Astrocyte of the hippocampus (primary cell): ENCODE measurements at places on chromosomes 4 and X.

GRCh38 chr4:78292341-78292740, 235.2 kb downstream of the FRAS1 start:
- no peak for DNase-seq

DNA sequence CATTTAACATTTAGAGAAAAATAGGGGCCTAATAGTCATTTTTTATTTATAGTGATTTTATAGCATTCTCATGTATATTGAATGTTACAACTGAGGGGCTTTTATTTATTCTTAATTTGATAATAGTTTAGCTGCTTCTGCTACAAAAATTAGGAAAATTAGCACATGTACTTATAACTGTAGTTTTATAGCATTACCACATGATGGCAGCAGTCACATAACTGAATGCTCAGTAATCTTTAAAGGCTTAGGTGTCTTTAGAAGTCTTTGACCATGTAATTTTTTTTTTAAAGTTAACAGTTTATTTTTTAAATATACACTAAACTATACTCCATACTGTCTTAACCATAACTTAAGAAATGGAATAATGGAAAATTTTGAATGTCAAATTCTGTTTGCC, 136.6 kb downstream of the STAG2 start:
- DNase-seq, result peak; percentile 38

DNA sequence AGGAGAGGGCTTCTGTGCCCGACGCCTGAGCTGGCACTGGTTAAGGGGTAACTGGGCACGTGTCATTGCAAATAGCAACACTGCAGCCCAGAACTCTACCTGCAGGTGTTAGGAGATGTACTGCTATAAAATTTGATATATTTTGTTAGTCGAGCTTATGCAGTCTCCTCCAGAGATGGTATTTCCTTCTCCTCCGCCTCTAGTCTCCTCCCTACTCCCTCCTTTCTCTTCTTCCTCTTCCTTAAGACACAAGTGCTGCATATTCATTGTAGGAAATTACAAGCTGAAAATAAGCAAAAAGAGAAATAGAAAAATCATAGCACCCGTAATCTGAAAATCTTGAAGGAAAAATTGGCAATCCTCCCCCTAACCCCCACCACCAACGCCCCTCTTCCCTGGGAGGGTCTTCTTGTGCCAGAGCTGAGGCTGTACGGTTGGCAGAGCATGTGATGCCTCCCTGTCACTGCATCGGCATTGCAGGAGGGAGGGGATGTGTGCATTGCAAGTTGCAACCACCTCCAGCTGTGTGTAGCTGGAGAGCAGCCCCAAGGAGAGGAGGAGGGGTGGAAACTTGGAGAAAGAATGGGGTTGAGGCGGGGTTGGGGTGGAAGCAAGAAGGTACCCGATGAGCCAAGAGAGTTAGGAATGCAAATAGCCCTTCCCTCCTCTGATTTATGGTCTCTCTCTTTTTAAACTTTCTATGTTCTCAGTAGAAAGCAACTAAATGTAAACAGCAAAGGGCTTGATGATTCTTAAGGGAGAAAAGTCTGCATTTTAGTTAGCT, 48.3 kb upstream of the MND1 start:
- DNase-seq, result peak; percentile 33

DNA sequence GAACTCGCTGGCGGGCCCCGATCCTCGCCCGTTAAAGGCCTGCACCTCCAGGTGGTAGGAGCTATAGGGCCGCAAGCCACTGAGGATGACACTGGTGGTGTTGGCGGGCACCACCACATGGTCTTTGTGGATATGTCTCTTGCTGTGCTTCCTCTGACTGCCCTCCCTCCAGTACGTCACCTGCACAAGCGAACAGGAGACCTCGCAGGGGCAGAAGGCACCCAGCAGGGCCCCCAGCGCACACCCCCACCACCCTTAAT, 20.7 kb downstream of the L1CAM start:
- DNase-seq, result no peak

DNA sequence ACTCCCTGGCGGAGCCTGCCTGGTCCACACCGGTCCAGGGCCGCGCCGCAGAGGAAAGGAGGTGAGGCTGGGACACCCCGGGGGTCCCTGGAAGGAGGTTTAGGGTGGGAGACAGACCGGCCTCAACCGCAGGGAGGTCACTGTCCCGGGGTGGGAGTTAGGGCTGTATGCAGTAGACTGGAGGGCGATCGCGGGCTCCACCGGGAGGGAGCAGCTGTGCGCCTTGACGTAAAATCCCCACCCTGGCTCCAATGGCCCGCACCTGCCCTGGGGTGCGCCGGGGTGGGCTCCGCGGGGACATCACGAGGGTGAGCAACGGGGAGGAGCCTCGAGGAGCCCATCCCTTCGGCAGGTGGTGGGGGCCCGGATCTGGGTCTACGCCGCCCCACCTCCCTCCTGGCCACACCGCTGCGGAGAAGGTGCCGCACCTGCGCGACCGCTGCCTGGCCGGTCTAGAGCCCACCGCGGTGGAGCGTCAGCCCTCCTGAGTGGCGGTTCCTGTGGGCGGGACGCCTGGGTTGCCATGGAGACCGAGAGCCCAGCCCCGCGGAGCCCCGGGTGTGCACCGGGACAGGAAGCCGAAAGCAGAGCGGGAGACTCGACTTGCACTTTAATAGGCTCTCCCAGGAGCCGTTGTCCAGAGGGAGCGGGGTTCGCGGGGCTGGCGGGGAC, 105.1 kb downstream of the ADRA2C start:
- DNase-seq, result peak; percentile 28

DNA sequence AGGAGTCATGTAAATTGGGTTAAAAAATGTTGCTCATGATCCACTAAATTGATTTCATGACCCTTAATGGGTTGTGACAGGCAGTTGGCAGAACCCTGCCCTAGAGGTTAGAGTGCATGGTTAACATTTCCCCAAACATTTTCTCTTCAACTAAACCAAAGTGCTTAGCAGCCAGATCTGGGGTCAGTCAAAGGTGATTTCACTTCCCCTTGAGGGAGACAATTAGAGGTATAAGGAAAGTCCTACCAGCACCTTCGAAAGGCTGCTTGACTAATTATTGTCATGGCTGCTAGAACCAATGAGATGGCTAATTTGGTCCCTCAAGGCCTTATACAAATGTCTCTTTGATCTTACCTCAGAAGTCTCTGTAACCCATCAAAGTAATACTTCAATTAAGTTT, 30.9 kb upstream of the INTS6L start:
- no peak for DNase-seq

- no peak for DNase-seq
Measured at GRCh38 chr4:158968961-158969360, 133.9 kb upstream of the RAPGEF2 start.

- DNase-seq, result no peak
Measured at GRCh38 chr4:140839888-140840790, 84.0 kb upstream of the TBC1D9 start.

GRCh38 chr4:79364061-79364460, 38.2 kb upstream of the NAA11 start:
- DNase-seq, result no peak

- no peak for DNase-seq
Measured at GRCh38 chrX:46597771-46598170, 24.2 kb downstream of the CHST7 start.

GRCh38 chrX:21838937-21839333, 482 bp upstream of the MBTPS2 start:
- DNase-seq, result peak; percentile 13

GRCh38 chrX:18652636-18653035, 19.3 kb downstream of the RS1 start:
- DNase-seq, result no peak

DNA sequence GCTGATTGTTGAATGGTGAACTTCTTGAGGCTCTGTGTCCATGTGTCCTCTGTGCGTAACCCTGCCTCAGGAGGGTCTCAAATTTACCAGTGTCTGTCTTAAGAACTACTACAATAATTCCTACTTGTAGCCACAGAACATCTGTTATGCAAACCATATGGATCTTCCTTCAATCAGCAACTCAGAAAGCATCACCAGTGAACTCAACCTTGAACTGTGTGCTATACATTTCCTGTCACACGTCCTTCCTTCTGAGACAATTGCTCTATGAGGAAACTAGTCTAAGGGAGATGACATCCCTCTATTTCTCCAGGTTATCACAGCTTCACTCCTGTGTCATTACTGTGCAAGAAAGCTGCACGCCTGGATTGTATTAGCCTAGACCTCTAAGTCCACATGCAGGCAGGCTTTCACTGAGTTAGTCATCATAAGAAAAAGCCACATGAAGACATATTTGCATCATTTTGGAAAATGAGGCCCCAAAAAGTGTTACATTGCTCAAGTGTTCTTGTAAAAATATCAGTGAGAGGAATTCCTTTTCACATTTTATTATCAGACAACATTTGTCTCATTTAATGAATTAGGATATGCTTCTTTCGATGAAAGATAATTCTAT, 157.8 kb downstream of the AFF2 start:
- no peak for DNase-seq

- DNase-seq, result no peak
Measured at GRCh38 chr4:76895619-76896018, 2.3 kb downstream of the SOWAHB start.

DNA sequence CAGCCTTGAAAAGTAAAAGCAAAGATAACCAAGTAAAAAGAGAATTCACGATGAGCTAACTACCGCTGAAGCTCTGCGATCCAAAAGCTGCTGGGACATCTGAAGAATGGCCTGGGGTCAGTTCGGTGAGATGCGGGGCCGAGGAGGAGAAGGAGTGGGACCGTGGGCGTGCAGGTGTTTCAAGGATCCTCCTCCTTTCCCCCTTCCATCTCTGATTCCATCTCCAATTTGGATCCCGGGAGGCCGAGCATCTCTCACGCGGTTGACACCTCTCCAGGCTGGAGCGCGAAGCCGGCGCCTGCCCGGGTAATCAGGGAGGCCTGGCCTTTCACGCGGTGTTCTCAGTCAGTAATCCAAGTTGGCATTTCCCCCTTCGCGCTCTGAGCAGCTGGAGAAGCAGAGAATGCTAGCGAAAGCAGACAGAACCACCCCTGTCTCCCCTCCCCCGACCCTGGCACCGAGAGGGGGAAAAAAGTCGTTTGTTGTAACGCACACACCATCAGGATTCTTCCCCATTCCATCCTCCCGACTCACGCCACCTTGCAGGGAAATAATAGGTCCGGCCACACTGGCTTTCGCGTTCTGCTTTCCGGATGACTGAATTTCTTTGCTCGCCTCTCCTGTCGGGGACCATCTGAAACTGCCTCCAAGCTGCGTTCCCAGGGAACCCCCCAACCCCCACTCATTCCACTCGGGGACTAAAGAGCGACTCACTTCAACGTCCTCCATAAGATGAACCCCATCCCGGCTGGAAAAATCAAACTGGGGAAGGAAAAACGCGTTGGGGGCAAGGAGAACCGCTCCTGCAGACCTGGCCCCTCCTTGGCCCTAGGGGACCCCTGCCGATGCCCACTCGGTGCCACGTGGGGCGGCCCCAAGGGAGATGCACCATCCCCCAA, 6.5 kb downstream of the NEUROG2 start:
- DNase-seq, result peak; percentile 55

GRCh38 chr4:59540311-59540710, 1659.8 kb upstream of the ADGRL3 start:
- no peak for DNase-seq

- DNase-seq, result no peak
Measured at GRCh38 chr4:107243141-107243781, 207.1 kb upstream of the DKK2 start.

- DNase-seq, result no peak
Measured at GRCh38 chr4:118799231-118799942, 36.5 kb downstream of the SEC24D start.

DNA sequence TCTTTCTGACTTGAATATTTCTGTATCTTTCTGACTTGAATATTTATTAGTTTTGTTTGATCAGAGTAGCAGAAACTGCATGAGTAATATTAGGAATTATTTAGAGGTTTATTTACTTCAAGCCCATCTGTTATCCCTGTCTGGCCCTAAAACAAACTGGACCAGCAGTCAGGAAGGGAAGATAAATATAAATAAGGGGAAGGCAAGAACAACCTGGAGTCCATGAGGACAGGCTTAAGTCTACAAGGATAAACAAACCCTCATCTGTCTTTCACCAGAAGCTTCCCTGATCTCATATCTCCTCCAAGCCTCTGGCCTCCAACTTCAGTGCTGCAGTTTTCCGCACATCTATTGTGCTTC, 524.9 kb downstream of the CENPC start:
- DNase-seq, result peak; percentile 7

GRCh38 chrX:18994713-18995112, 10.8 kb upstream of the PHKA2 start:
- DNase-seq, result peak; percentile 49

DNA sequence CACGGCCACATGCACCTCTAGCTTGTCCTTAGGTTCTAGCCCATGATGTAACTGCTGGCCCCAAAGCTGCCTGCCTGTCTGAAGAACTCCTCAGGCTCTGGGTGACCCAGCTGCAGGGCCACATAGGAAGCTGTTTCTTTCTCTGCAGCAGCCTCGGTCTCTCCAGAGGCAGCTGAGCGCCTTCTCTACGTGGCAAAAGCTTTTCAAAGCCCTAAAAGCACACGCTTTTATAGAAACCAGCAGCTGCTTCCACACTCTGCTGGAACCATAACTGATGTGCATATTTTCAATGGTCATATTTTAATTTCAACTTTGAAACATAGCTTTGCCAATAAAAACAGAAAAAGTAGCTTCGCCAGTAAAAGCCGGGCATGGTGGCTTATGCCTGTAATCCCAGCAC, 37.4 kb downstream of the FAM53A start:
- no peak for DNase-seq

DNA sequence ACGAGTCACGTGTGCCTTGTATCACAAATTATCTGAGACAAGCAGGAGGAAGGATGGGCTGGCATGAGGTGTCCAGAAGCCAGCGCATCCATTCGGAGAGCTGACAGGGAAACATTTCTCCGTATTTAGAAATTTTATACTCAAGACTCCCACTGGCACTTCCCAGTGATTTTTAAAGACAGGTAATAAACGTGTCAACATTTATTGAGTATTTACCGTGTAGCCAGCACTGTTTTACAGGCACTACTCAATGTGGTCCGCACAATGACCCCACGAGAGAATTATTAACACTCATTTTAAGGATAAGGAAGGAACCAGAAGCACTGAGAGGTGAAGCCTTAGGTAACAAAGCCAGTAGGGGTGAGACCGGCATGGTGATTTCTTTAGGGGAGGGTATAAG, 23.2 kb downstream of the GEMIN8 start:
- no peak for DNase-seq

DNA sequence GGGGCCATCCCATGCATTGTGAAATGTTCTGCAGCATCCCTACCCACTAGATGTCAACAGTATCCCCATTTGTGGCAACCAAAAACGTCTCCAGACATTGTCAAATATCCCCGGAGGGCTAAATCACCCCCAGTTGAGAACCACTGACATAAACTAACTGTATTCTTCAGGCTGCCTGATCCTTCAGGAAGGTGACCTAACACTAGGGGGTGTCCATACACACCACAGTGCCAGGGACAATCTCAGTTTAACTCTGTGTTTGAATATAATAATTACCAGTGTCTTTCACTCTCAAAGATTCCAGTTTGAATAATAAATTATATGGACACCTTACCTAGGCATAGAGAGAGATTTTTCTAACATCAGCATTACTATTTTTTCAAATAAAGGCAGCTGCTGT, 6.4 kb downstream of the ACE2 start:
- no peak for DNase-seq

GRCh38 chr4:5998333-5998936, 19.8 kb downstream of the C4orf50 start:
- peak; percentile 85 for DNase-seq
